ENCODE measurements at places on chromosomes 13 and 19.

GRCh38 chr13:25783076-25783475 lies 268.7 kb downstream of the SHISA2 start:
- DNase-seq = no peak

- peak; percentile 3 for DNase-seq
Measured at GRCh38 chr13:71866335-71867130, 471 bp downstream of the DACH1 start.

GRCh38 chr19:44847144-44848035 lies 1.3 kb downstream of the NECTIN2 start:
- peak; percentile 49 for DNase-seq

- DNase-seq = no peak
Measured at GRCh38 chr19:6752256-6753177, 13.0 kb downstream of the TRIP10 start.

- DNase-seq = no peak
Measured at GRCh38 chr19:37872383-37872782, 34.0 kb downstream of the WDR87 start.

All from fibroblast of gingiva (primary cell).